ENCODE measurements at places on chromosomes 5 and 9.

DNA sequence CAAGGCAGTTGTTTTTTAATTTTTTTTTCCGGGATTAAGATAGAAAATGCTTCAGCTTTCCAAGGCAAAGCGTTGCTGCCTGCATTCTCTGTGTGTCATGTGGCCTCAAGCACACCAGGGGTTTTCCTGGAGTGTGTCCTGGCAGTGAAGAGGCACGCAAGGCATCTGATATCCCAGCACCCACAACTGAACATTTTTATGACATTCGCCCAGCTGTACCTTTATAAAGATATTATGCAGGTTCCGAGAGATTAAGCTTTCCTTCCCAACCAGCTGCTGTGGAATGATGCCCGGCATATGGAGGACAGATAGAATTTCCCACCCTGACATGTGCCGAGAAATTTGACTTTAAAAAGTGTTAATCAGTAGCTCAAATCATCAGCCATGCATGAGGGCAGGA is 205.6 kb downstream of the GADD45G start:
- ATAC-seq = no peak

GRCh38 chr9:81632599-81632998 is 56.7 kb downstream of the TLE1 start:
- no peak for ATAC-seq

DNA sequence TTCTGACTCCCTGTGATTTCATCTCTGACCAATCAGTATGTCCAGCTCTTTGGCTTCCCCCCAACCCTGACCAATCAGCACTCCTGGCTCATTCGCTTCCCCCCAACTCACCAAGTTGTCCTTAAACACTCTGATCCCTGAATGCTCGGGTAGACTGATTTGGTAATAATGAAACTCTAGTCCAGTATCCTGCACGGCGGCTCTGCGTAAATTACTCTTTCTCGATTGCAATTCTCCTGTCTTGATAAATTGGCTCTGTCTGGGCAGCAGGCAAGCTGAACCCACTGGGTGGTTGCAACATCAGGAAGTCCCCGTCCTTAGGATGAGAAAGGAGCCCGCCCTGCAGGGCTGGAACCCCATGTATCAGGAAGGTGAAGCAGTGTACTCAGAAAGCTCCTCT is 10.4 kb downstream of the FCN2 start:
- no peak for ATAC-seq

GRCh38 chr9:15612962-15613361 is 60.1 kb downstream of the CCDC171 start:
- ATAC-seq = peak; percentile 55

DNA sequence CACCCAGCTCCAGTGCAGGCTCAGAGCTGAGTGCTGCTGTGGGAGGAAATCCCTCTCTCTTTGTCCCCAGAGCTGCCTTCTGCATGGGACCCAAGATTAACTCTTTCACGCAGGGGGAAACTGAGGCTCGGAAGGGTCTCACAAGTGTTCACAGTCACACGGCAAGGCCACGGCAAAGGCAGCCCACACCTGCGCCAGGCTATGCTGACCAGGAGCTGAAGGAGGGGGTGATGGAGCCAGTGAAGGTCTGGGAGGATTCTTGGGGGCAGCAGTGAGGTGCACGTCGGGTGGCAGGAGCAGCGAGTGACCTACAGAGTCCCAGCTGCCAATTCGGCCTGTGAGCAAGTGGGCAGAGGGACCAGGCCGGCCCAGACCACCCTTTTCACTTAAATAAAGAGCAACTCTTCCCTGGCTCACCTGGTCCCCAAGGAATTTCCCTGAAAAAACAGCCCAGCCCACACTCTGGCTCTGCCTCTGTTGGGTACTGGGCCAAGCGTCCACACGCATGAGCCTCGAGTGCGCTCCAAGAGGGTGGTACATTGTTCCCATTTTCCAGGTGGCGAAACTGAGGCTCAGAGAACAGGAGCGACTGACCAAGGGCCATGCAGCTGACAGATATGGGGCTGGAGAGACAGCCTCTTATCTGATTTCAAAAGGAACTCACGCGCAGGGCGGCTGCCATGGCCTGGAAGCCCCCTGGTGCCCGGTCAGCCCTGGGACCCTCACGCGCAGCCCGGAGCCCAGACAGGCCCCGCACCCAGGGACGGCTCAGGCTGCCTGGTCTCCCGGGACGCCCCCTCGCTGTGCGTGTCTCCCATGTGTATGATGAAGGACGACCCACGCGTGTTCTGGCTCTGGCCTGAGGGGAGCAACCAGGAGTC is 28.2 kb downstream of the SARDH start:
- ATAC-seq = no peak

GRCh38 chr9:115018547-115019435 is 88.4 kb upstream of the TNFSF8 start:
- ATAC-seq = no peak

- no peak for ATAC-seq
Measured at GRCh38 chr5:31421806-31422586, 109.9 kb downstream of the DROSHA start.

GRCh38 chr9:4792054-4792571 is 631 bp upstream of the RCL1 start:
- peak; percentile 47 for ATAC-seq

GRCh38 chr5:35990941-35991611 is at the start of gene UGT3A1:
Gene UGT3A1 (minus strand): TSS chr5:35991390. CDS start chr5:35991240, 150 bp downstream.
- ATAC-seq = no peak

DNA sequence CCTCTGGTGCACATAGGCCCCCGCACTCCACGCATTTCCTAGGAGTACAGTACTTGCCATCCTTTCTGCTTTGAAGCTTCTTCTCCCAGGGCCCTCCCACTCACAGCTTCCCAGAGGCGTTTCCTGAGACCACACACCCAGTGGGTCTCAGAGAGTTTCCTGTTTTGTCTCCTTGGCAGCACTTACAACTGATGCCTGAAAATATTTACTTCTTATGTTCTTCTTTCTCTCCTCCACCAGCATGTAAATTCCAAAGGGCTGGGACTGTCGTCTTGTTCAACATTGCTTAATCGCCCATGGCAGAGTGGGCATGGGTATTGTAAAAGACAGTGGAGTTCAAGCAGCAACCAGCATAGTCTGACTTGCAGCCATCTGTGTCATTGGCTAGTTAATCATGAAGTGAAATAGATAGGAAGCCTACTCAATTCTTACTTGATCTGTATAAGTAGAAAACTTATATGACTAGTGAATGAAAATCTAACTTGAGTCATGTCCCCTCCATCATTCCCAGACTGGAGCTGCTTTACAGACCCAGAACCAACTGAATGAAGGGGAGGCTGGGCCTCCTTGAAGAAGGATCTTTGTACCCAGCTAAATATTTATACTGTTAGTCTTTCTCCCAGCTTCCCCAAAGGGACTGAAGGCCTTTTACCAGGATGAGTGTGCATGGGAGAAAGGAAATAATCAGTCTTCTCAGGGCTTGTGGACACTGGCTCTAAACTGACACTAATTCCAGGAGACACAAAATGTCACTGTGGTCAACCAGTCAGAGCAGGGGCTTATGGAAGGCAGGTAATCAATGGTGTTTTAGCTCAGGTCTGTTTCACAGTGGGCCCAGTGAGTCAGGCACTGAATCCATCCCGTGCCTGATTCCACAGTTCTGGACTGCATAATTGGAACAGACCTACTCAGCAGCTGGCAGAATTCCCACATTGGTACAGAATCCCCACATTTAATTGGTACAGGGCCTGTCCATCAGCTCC is 116.4 kb downstream of the SV2C start:
- no peak for ATAC-seq

DNA sequence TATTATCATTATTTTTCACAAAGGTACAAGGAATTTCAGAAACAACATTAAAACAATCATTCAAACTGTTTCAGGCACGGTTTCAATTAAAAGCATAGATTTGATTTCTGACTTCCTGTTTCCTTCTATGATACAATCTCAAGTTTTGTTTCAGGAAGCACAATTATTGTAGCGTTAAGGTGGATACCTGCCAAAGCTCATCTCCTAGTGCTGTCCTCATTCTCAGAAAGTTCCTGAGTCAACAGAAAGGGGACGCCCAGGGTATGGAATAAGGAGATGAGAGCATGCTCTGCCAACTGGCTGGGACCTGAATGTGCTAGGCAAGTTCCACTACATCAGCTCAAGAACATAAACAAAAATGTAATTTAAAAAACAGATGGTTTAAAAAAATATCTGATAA is 2.0 kb upstream of the TRIM14 start:
- ATAC-seq = no peak

- no peak for ATAC-seq
Measured at GRCh38 chr9:33049680-33050361, 24.7 kb downstream of the DNAJA1 start.

- ATAC-seq = no peak
Measured at GRCh38 chr9:4293293-4293941, 6.5 kb downstream of the GLIS3 start.

- no peak for ATAC-seq
Measured at GRCh38 chr9:20620650-20621470, 1.4 kb downstream of the MLLT3 start.

GRCh38 chr5:43973318-43973717 is 370.3 kb downstream of the NNT start:
- ATAC-seq = no peak

DNA sequence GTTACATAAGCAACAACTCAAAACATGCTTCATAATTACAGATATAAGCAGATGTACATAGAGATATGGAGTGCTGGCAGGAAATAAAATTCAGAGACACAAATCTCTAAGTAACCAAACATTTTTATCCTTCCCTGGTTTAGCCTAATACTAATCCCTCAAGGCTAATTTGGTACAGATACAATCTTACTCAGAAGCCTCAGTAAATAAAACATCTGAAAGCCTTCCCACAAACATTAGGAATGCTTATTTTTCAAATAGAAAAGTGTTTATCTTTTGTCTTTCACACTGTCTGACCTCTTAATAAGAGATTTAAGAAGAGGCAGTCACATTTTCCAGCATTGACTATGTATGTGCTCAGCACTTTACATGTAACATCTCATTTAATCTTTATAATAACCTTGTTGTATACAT is 399.4 kb downstream of the ARRDC3 start:
- no peak for ATAC-seq

GRCh38 chr9:73441890-73442818 is 290.5 kb downstream of the ANXA1 start:
- ATAC-seq = no peak

DNA sequence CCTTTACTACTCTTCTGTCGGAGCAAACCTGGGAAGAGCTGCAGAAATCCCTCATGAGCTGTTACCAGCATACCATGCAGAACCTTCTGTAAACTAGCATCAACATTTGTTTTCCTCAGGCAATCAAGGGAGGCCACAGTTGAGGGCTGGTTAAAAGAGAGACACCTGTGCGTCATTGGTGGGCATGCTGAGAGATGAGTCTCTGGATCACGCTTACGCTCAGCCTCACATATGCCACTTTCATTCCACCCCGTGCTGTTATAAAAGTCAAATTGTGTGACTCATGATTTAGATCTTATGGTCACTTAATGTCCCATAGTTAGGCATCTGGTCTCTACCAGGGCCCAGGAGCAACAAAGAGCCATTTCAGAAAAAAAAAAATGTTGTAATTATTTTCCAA is 18.1 kb upstream of the ICE1 start:
- no peak for ATAC-seq

- ATAC-seq = no peak
Measured at GRCh38 chr5:10251405-10251804, 1.3 kb downstream of the CCT5 start.

- no peak for ATAC-seq
Measured at GRCh38 chr9:21933865-21934264, 60.3 kb downstream of the CDKN2A start.

DNA sequence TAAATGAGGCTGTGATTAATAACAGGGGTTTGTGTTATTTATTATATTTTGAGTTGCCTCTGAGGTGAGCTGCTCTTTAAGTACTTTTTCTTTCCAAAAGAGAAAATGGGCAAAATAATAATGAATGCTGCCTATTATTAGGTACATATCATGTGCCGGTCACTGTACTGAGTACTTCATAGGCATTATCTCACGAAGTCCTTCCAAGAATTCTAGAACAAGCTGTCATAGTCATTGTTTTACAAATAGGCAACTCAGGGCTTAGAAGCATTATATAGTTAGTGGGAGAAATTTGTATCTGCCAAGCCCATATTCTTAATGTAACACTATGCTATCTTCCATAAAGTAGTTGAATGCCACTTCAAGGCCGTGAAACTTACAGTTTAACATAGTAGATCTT is 628.7 kb downstream of the CCDC171 start:
- ATAC-seq = no peak

DNA sequence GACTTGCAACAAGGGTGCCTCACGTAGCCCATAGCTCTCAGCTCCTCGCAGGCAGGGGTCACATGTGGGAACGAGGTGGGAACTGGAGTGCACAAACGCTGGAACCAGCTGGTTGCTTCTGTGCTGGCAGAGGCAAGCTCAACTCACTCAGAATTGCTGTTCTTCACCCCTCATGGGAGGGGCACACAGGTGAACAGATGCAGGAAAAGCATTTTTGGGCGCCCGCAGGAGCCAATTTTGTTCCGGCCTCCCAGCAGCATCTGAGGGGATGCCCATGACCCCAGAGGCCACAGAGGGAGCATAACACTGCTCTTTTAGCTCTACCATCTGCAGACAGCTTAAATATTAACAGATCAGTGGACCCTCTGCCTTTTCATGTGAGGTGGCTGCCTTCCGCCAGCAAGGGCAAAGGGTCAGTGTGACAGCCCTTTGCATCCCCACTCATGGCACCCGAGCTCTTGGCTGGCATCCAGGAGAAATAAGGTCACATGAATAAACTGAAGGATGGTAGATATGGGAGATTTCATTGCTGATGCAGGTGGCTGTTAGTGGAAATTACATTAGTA is 196.2 kb downstream of the SLCO4C1 start:
- ATAC-seq = no peak

DNA sequence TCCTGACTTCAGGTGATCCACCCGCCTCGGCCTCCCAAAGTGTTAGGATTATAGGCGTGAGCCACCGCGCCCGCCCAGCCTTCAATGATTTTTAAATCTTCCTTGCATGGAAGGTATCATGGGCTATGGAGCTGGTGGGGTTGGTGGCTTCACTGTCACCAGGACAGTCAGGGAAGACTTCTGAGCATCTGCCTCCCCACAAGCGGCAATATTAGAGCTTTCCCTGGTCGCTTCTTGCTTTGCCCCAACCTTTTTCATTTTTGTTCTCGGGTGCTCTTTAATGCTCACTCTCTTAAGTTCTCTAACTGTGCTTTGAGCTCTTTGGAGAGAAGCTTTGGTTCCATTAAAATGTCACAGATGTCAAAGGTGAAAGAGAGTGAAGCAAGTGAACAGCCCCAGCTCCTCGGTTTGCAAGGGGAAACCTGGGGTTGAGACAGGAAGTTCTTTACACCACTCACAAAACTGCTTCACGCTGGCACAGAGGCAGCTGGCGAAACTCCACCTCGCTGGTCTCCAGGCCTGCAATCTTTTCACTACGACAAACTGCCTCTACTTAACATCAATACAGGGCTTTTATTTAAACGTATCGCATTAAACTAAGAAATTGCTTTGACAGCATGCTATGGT is 142.5 kb upstream of the RETREG1 start:
- no peak for ATAC-seq

DNA sequence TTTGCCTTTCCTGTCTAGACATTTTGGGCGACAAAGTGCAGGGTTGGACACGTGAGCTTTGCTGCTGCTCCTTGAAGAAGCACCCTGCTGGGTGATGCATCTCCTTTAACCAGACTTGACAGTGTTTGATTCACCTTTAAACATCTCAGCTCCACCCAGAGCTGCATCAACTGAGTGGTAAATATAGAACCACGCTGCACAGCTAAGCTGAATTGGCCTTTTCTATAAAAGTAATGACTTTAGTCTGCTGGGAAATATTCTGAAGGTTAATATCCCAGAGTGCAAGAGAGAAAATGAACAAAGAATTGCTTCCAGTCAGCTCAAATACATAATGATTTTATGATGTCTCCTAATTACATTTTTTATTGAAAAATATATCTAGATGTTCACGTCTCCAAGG is 264.3 kb upstream of the ADCY2 start:
- ATAC-seq = no peak

Data from stimulated activated memory B cell treated with anti-CD40 and anti-IgM and Interleukin-4, amounts not matched to agents 10 μg/mL and 1 μg/mL and 100 μg/mL, for 72 hours (primary cell).